ENCODE measurements at places on chromosomes 12 and 14.
A peak's percentile ranks its signal among the peaks of the same experiment; 100 is the strongest.

DNA sequence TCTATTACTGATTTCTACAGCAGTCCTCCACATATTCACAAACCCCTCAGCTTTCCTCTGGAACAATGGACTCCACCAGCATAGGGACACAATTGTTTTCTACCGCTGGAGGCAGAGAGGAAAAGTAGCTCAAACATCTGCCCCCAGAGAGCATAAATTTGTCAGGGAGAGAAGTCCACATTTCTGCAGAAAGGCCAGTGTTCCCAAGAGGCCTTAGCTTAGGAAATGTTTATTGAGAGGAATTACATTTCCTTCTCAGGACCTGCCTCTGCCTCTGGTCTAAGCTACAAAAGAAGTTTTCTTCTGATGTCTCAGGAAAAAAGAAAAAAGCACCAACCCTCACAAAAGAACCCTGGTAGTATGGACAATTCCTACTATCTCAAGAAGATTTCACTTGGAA lies 217.8 kb upstream of the BMP4 start:
- DNase-seq: no peak

GRCh38 chr12:28171356-28172060 lies 18.7 kb upstream of the CCDC91 start:
- DNase-seq: no peak

GRCh38 chr12:25236626-25237025 lies 14.1 kb downstream of the KRAS start:
- DNase-seq: no peak

DNA sequence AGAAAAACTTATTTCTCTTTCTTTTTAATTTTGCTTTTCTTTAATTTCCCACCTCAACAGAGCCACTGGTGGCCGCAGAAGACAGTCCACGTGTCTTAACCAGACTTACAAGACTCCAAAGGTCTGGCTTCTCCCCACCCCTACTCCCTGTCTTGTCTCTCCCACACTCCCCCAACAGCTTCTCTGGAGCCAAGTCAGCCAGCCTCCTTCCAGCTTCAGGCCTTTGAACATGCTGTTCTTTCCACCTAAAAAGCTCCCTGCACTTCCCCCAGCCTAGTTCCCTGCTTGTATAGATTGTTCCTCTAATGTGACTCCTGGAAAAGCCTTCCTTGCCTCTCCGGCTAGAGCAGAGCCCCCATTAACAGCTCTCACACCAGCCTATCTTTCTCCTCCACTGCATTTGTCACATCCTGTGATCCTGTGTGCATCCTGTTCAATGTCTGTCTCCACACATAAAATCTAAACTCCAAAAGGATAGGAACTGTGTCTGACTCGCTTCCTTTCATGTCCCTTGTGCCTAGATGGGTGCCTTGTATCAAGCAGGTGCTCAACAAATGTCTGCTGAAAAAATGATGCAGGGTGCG lies 7.8 kb upstream of the DYNLL1 start:
- DNase-seq: no peak

DNA sequence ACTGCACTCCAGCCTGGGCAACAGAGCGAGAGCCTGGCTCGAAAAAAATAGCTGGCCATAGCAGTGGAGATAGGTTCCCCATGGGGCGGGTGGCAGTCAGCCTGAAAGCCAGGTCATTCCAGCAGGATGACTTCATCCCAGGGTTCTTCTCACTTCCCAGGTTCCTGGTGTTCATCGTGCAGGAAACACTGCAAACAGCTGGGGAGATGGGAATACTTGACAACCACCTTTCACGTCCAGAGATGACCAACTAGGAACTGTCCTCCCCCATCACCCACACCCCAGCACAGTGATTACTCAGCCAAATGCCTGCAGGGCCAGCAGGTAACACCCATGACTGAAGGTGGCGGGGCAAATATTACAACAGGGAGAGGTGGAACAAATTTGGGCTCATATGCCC lies 1.7 kb downstream of the VSIG10 start:
- peak; percentile 39 for DNase-seq

GRCh38 chr12:1398673-1399072 lies 195.7 kb downstream of the FBXL14 start:
- no peak for DNase-seq

DNA sequence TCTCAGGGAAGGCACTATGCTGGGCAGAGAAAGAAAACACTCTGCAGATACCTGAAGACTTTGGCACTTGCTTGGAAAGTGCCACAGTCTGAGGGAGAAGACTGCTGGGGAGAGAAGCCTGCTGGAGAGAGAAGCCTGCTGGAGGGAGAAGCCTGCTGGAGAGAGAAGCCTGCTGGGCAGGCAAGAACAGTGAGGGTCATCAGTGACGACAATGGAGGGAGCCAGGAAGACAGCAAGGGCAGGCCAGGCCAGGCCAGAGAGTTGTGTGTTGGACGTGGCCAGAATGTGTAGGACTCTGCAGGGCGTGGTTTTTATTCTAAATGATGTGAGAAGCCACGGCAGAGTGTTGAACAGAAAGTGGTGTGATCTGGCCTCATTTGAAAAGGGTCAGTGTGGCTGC lies 185.3 kb upstream of the ABCD2 start:
- DNase-seq: no peak

GRCh38 chr12:65668981-65669695 lies 155.1 kb upstream of the HMGA2 start:
- no peak for DNase-seq

GRCh38 chr12:120686690-120687577 lies at the start of gene MLEC:
Gene MLEC, plus strand, starts transcription at chr12:120687149. Its CDS starts 148 bp downstream, at chr12:120687297.
- DNase-seq: peak; percentile 94

DNA sequence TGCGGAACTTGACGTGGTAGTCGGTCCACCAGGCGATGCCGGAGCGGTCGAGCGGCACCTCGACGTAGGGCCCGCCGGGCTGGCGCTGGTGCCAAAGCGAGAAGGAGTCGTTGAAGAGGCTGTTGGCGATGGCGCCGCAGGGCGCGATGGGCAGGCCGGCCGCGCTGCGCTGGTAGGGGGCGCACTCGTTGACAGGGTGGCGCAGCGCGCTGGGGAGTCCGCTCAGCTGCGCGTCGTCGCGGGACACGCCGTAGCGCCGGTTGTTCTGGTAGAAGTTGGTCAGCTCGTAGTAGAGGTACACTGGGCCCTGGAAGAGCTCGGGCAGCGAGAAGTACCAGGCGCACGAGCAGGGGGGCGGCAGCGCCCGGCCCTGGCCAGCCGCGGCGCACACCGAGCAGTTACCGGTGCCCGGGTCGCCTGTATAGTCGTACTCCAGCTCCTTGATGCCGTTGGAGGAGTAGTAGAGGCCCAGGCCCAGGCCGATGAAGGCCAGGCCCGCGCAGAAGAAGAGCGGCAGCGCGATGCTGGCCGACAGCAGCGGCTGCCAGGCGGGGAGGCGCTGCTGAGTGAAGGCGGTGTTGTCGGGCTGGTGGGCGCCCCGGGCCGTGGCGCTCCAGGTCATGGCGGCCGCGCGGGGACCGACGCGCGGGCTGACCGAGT lies 482 bp downstream of the TMEM30B start:
- no peak for DNase-seq

GRCh38 chr12:107320929-107321631 lies 227.7 kb upstream of the CRY1 start:
- DNase-seq: no peak

GRCh38 chr12:49228653-49229052 lies 36.2 kb upstream of the TUBA1C start:
- no peak for DNase-seq

DNA sequence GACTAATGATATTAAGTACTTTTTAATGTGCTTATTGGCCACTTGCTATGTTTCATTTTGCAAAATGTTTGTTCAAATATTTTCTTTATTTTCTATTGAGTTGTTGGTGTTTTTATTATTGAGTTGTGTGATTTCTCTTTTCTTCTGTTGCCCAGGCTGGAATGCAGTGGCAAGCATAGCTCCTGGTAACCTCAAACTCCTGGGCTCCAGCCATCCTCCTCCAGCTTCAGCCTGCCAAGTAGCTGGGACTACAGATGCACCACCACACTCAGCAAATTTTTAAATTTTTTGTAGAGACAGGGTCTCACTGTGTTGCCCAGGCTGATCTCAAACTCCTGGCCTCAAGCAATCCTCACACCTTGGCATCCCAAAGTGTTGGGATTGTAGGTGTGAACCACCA lies 199.2 kb downstream of the NOVA1 start:
- DNase-seq: no peak

- DNase-seq: no peak
Measured at GRCh38 chr12:52528641-52529143, 8.5 kb upstream of the KRT5 start.

DNA sequence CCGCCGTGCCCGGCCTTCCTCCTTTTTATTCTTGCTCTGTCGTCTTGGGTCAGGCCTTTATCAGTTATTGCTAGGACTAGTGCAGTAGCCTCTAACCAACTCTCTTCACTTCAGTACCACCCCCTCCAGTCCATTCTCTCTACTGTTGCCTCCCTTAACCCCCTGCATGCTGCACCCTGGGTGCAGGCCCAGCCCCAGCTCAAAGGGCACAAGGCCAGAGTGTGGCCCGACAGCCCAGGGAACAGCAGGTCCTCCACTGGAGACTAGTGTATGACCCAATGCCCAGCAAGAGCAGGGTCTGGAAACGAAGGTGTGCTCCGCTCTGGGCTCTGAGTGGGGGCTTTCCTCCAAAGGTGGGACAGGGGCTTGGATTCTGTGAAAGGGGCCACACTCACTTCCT lies 30.0 kb upstream of the RFLNA start:
- no peak for DNase-seq

DNA sequence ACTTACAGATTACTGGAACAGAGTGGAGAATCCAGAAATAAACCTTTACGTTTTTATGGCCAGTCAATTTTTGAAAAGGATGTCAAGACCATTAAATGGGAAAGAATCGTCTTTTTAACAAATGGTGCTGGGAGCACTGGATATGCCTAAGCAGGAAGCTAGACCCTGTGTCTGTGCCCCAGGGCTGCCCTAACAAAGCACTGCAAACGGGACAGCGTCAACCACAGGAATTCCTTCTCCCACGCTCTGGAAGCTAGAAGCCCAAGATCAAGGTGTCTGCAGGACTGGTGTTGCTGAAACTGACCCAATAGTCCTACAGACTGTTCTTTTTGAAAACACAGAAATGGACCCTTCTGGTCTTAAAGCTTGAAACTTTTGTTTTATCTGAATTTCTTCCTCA lies 9.3 kb upstream of the TMEM121 start:
- no peak for DNase-seq

DNA sequence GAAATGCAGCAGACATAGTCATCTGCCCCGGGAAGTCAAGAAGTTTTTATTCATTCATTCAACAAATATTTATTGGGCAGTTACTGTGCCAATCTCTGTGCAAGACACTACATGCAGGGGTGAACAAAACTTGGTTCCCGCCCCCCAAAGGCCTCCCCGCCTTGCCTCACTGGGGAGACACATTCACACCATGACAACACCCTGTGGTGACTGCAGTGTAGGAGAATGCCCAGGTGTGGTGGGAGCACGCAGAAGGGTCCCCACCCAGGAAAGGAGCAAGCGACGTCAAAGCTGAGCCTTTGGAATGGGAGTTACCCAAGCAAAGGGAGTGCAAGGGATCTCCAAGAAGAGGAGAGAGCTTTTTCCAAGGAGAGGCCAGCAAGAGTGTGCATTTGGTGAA lies 1.6 kb upstream of the AQP6 start:
- no peak for DNase-seq

DNA sequence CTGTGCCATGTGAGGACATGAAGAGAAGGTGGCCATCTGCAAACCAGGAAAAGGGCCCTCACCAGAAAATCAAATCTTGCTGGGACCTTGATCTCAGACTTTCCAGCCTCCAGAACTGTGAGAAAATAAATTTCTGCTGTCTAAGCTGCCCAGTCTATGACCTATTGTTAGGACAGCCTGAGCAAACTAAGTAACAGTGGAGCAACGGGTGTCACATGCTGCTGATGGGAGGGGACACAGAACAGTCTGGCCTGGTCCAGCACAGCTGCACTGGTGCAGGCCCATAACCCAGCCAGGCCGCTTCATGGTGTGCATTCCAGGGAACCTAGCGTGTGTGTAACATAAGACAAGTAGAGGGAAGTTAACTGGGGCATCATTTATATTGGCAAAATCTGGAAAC lies 42.1 kb downstream of the GRIP1 start:
- no peak for DNase-seq

- no peak for DNase-seq
Measured at GRCh38 chr14:77375164-77375950, 1.5 kb downstream of the TMED8 start.

DNA sequence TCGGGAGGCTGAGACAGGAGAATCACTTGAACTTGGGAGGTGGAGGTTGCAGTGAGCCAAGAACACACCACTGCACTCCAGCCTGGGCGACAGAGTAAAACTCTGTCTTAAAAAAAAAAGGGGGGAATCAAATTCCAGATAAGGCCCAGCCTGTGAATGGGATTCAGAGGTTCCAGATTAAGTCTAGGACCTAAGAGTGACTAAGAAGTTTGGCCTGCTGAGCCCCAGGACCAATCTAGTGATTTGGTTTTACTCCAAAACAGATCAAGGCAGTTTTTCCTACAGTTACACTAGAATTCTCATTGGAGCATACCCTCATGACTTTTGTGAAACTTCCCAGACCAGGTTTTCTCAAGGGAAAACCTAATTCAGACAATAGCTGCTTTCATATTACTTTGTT lies 22.8 kb downstream of the EXOC5 start:
- no peak for DNase-seq

GRCh38 chr14:88089445-88089844 lies 84.5 kb downstream of the GPR65 start:
- DNase-seq: no peak

- no peak for DNase-seq
Measured at GRCh38 chr14:53963320-53964227, 6.9 kb upstream of the BMP4 start.

DNA sequence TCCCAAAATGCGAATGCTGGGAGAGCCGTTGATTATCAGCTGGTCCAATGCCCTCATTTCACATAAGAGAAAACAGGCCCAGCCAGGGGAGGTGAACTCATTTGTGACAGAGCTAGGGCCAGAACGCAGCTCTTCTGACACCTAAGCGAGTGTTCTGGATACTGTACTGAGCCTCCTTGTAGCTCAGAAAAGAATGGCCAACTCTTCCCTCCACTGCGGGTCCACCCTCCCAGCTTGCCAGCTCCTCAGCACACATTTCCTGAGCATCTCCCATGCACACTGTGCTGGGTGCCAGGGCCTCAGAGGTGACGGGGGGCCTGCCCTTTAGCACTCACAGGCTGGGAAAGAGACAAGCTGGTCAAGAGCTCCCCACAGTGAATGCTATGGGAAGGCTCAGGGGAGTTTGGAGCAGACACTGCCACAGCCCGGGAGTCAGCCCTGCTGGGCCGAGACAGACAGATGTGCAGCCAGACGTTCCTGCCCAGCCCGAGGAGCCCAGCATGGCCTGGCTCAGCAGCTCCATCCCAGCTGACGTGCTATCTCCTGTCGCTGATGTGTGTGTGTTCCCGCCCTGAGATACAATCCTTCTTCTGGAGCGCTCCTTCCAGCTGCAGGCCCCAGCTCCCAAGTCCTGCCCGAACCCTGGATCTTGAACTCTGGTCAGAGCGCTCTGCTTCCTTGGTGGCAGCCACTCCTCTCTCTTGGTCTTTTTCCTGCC lies 3.5 kb downstream of the CMTM5 start:
- DNase-seq: no peak

All from HepG2 (cell line).